ENCODE measurements at places on chromosomes 12 and 14. TPM values are rescaled to one million over a fixed set of nuclear protein-coding genes. Genes with fewer than 3 reads are reported as not detected.

DNA sequence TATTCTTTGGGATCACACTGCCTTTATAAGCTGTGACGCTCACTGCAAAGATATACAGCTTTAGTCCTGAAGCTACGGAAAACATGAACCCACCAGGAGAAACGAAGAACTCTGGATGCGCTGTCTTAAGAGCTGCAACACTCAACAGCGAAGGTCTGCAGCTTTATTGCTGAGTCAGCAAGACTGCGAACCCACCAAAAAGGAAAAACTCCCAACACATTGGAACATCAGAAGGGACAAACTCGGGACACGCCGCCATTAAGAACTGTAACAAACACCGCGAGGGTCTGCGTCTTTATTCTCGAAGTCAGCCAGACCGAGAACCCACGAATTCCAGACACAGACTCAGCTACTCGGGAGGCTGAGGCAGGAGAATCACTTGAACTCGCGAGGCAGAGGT is 9.2 kb upstream of the VWF start:
- no peak for DNase-seq

- DNase-seq, result no peak
Measured at GRCh38 chr12:88383405-88383804, 196.9 kb downstream of the KITLG start.

DNA sequence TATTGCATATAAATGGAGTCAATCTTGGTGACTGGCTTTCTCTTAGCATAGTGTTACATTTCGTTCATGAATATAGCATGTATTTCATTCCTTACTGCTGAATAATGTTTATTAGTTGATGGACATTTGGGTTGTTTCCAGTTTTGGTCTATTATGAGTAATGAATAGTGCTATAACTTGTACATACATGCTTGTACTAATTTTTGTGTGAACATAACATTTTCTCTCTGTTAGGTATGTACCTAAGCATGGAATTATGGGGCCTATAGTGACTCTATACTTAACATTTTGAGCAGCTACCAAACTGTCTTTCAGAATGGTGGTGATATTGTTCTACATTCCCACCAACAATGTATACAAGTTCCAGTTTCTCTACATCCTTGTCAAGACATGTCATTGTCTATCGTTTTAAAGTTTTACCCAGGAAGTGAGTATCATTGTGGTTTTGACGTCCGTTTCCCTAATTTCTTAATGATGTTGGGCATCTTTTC is 23.1 kb downstream of the ATP2A2 start:
- peak; percentile 58 for DNase-seq

DNA sequence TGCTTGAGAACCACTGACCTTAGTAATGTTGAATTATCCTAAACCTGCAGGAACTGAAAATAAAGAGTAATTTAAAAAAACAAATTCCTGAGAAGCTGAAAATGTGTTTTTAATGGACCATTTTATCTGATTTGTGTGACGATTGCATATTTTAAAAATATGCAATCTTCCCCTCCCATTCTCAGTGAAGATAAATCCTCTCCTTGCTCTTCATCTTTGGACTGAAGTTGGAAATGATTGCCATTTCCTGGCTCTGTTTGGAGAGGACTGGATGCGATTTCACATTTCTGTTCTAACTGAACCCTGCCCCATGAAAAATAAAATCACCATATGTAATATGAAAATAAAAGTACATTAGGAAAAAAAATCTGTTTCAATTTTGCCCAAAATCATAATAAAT is 216.3 kb downstream of the SLC6A15 start:
- DNase-seq, result no peak

- peak; percentile 83 for DNase-seq
Measured at GRCh38 chr12:122421821-122422729, at the start of gene CLIP1. Gene CLIP1, minus strand, starts transcription at chr12:122422669. Its CDS starts 42,217 bp downstream, at chr12:122380452.

- no peak for DNase-seq
Measured at GRCh38 chr12:14111230-14111865, 129.9 kb upstream of the GRIN2B start.

Gene RD3L
- total RNA-seq, result not detected

Gene COL2A1
- total RNA-seq, result not detected

Gene ACOT6
- not detected for total RNA-seq

Gene FSCB
- not detected for total RNA-seq
